Activated T-helper 2 cell treated with anti-CD3 and anti-CD28 coated beads, Interferon-gamma antibody, Interleukin-2, Interleukin-4, amounts not matched to agents 10 μg/mL and 5 μg/mL and 100 μg/mL, durations not matched to agents 14 hours and 24 hours and 36 hours (primary cell): ENCODE measurements at places on chromosomes 5 and 9. TPM values are rescaled to one million over a fixed set of nuclear protein-coding genes. Genes with fewer than 3 reads are reported as not detected.
A peak's percentile ranks its signal among the peaks of the same experiment; 100 is the strongest.

GRCh38 chr5:139655727-139656271 lies 7.7 kb downstream of the CXXC5 start:
- peaks cover 21% of the 10 kb centered on the region for H3K27me3 ChIP-seq
- no peak overlapping the region for H3K27ac ChIP-seq
- no peaks in the 10 kb centered on the region for H3K36me3 ChIP-seq
- no peak for DNase-seq
- no peak overlapping the region for H3K4me3 ChIP-seq

GRCh38 chr9:103991698-103992097 lies 102.4 kb upstream of the SMC2 start:
- peak overlapping the region; percentile 87 for H3K27ac ChIP-seq
- H3K36me3 ChIP-seq, result no peaks in the 10 kb centered on the region
- DNase-seq, result no peak
- peak overlapping the region; percentile 38 for H3K4me3 ChIP-seq

DNA sequence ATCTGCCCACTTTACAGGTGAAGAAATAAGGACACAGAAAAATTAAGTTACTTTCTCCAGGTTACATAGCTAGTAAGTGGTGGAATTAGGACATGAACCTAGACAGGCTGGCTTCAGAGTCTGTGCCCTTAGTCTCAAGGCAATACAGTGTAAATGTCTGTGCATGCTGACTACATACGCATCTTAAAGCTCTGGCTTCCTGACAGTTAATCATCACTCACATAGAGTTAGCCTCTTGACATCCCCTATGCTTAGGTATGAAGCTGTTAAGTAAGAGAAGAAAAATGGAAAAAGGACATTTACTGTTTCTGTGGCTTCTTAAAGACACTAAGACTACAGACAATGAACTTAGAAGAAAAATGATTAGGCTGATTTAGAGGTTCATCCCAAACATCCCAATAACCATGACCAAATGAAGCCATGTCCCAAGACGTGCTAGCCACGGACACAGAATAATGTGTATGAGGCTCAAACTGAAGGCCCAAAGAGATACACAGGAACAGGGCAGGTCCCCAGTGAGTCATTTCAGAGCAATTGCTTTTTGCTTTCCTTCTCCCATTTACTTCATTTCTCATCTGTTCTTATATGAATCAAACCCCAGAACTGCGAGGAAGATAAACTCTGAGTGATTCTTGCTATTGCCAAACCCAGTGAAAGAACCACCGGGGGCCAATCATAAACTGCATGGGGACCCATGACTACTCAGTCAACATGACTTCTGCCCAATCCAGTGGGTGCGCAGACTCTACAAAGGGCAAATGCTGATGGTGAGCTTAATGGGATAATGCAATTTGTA lies 100.0 kb upstream of the IFNK start:
- no peak overlapping the region for H3K4me3 ChIP-seq
- no peaks in the 10 kb centered on the region for H3K36me3 ChIP-seq
- H3K27me3 ChIP-seq, result no peaks in the 10 kb centered on the region
- no peak for DNase-seq

GRCh38 chr5:1542781-1543180 lies 19.0 kb upstream of the LPCAT1 start:
- no peak for DNase-seq
- no peak overlapping the region for H3K4me3 ChIP-seq
- H3K27ac ChIP-seq, result no peak overlapping the region
- H3K27me3 ChIP-seq, result no peaks in the 10 kb centered on the region
- no peaks in the 10 kb centered on the region for H3K4me1 ChIP-seq

- H3K27me3 ChIP-seq, result peaks cover 21% of the 10 kb centered on the region
- no peak for DNase-seq
- H3K4me1 ChIP-seq, result no peaks in the 10 kb centered on the region
- no peak overlapping the region for H3K4me3 ChIP-seq
These were observed 167.9 kb downstream of the ARHGEF28 start for GRCh38 chr5:73793911-73794310.

- DNase-seq, result no peak
- H3K27me3 ChIP-seq, result no peaks in the 10 kb centered on the region
- peaks cover 29% of the 10 kb centered on the region for H3K4me1 ChIP-seq
- H3K4me3 ChIP-seq, result no peak overlapping the region
These were observed 13.5 kb downstream of the STX17 start for GRCh38 chr9:99919930-99920329.

GRCh38 chr5:179318221-179318955 lies 26.9 kb downstream of the ADAMTS2 start:
- no peak for DNase-seq
- H3K4me1 ChIP-seq, result no peaks in the 10 kb centered on the region
- H3K4me3 ChIP-seq, result no peak overlapping the region
- H3K27me3 ChIP-seq, result no peaks in the 10 kb centered on the region
- H3K27ac ChIP-seq, result no peak overlapping the region

- peaks cover 2% of the 10 kb centered on the region for H3K4me1 ChIP-seq
- no peaks in the 10 kb centered on the region for H3K27me3 ChIP-seq
- no peak for DNase-seq
- H3K4me3 ChIP-seq, result no peak overlapping the region
- no peaks in the 10 kb centered on the region for H3K36me3 ChIP-seq
These were observed 140.9 kb downstream of the SAXO1 start for GRCh38 chr9:18891946-18892670.

GRCh38 chr5:52837068-52837467 lies 49.4 kb downstream of the ITGA1 start:
- no peak overlapping the region for H3K27ac ChIP-seq
- H3K4me1 ChIP-seq, result peaks cover 2% of the 10 kb centered on the region
- DNase-seq, result no peak
- H3K4me3 ChIP-seq, result no peak overlapping the region
- peaks cover 7% of the 10 kb centered on the region for H3K27me3 ChIP-seq
- H3K36me3 ChIP-seq, result no peaks in the 10 kb centered on the region

DNA sequence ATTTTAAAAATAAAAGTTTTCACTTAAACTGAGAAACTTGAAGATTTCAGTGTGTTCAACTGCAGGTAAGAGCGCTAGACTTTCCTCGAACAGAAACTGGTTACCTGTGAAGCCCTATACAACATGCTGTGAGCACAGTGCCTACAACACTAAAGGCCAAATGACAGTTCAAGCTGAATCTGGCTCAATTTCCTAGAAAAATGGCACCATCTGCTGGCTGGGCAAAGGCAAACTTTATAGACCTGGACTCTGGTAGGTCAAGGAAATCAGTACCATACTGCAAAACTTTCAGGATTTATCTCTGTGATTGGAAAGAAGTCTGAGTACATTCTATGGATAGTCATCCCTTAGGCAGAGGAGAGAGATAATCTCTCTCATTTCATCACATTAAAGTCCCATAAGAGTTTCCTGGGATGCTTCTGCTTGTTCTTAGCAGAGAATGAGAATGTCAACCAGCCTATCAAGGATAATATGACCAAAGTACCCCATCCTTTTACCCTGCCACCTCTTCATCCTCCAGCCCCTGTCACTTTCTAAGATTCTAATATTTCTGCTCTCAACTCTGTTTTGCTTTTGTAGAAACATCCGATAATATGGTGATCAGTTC lies 31.8 kb upstream of the FOXB2 start:
- H3K27me3 ChIP-seq, result no peaks in the 10 kb centered on the region
- no peaks in the 10 kb centered on the region for H3K4me1 ChIP-seq
- H3K4me3 ChIP-seq, result no peak overlapping the region
- no peaks in the 10 kb centered on the region for H3K36me3 ChIP-seq

- H3K4me3 ChIP-seq, result no peak overlapping the region
- peaks cover 26% of the 10 kb centered on the region for H3K27me3 ChIP-seq
- no peaks in the 10 kb centered on the region for H3K36me3 ChIP-seq
- no peak overlapping the region for H3K27ac ChIP-seq
- no peaks in the 10 kb centered on the region for H3K4me1 ChIP-seq
These were observed 7.1 kb upstream of the AFAP1L1 start for GRCh38 chr5:149264439-149265067.

- H3K36me3 ChIP-seq, result peaks cover 43% of the 10 kb centered on the region
- peak overlapping the region; percentile 97 for H3K4me3 ChIP-seq
- peak overlapping the region; percentile 96 for H3K27ac ChIP-seq
- no peak for DNase-seq
These were observed 544 bp downstream of the FNBP1 start for GRCh38 chr9:130042406-130042884.

DNA sequence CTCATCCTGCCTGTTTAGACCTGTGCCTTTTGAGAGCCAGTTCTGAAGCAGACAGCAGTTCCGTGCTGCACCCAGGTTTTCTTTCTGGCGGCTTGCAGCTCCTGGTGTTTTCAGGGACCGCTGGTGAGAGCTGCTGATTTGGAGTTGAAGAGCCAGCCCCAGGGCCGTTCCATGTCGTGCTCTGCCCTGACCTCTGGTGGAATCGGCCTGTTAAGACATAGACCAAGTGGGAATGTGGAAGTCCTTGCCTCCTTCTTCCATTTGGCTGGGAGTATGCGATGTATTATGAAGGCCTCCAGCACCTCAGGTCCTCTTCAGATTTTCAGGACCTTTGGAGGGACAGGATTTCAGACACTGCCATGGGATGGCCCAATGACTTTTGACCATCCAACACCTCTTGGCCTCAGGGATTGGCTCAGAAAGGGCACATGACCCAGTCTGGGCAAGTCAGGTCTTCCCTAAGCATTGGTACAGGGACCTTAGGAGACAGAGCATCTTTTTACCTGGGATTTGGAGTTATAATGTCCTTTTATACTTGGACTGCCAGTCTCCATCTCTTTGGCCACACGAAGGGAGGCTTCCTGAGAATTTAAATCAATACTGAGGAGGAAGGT lies 136.1 kb upstream of the CLINT1 start:
- no peaks in the 10 kb centered on the region for H3K36me3 ChIP-seq
- no peak overlapping the region for H3K4me3 ChIP-seq
- H3K4me1 ChIP-seq, result peaks cover 14% of the 10 kb centered on the region
- no peak overlapping the region for H3K27ac ChIP-seq

DNA sequence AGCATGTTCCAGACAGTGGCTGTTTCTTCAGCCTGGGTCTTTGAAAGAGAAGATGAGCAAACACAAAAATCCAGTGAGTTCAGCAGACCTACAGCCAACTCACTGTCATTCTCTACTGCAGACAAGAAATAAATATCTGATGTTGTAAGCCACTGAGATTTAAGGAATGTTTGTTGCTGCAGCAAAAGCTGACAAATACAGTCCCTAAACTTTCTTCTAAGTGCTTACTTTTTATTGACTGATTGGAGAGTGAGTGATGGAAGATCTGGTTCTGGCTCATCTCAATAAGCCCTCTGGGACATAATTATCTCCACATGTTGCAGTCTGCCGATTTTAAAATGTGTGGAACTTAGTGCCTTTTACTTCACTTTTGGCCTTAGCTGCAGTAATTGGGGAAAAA lies 69.9 kb upstream of the LMNB1 start:
- no peaks in the 10 kb centered on the region for H3K4me1 ChIP-seq
- H3K27ac ChIP-seq, result no peak overlapping the region
- DNase-seq, result no peak
- H3K4me3 ChIP-seq, result no peak overlapping the region
- H3K36me3 ChIP-seq, result no peaks in the 10 kb centered on the region

- no peak overlapping the region for H3K27ac ChIP-seq
- H3K36me3 ChIP-seq, result no peaks in the 10 kb centered on the region
- no peak overlapping the region for H3K4me3 ChIP-seq
- no peak for DNase-seq
- H3K27me3 ChIP-seq, result peaks cover 18% of the 10 kb centered on the region
These were observed 53.3 kb upstream of the ZBED3 start for GRCh38 chr5:77140350-77140749.

GRCh38 chr5:90606539-90606938 lies 47.9 kb downstream of the ADGRV1 start:
- no peaks in the 10 kb centered on the region for H3K36me3 ChIP-seq
- peaks cover 2% of the 10 kb centered on the region for H3K4me1 ChIP-seq
- H3K4me3 ChIP-seq, result no peak overlapping the region
- H3K27me3 ChIP-seq, result no peaks in the 10 kb centered on the region

CDKN2B-AS1 gene
- total RNA-seq, result 0.82 and 1.1 TPM in 2 replicates

ANKRD18A gene
- 2.7 and 3.9 TPM in 2 replicates for total RNA-seq

SLC2A6 gene
- total RNA-seq, result 6.1 and 6.5 TPM in 2 replicates

PCDHGA9 gene
- total RNA-seq, result 0.23 and 0.32 TPM in 2 replicates

SMIM33 gene
- total RNA-seq, result 0.23 and 0.25 TPM in 2 replicates

C5orf52 gene
- 0.30 TPM in 1 of 2 replicates, not detected in the other for total RNA-seq

TLE1 gene
- 0.14 and 0.41 TPM in 2 replicates for total RNA-seq

MOB3B gene
- total RNA-seq, result 0.94 and 1.3 TPM in 2 replicates

TNC gene
- total RNA-seq, result 1.5 and 1.9 TPM in 2 replicates

PCDHB16 gene
- total RNA-seq, result not detected in 2 replicates

ZNF484 gene
- 7.5 and 8.0 TPM in 2 replicates for total RNA-seq

MGAT1 gene
- 122 TPM in 2 replicates for total RNA-seq
